Kidney (tissue), 22 donors: ENCODE measurements at places on chromosomes 5 and 9. TPM values are rescaled to one million over a fixed set of nuclear protein-coding genes. Genes with fewer than 3 reads are reported as not detected.

DNA sequence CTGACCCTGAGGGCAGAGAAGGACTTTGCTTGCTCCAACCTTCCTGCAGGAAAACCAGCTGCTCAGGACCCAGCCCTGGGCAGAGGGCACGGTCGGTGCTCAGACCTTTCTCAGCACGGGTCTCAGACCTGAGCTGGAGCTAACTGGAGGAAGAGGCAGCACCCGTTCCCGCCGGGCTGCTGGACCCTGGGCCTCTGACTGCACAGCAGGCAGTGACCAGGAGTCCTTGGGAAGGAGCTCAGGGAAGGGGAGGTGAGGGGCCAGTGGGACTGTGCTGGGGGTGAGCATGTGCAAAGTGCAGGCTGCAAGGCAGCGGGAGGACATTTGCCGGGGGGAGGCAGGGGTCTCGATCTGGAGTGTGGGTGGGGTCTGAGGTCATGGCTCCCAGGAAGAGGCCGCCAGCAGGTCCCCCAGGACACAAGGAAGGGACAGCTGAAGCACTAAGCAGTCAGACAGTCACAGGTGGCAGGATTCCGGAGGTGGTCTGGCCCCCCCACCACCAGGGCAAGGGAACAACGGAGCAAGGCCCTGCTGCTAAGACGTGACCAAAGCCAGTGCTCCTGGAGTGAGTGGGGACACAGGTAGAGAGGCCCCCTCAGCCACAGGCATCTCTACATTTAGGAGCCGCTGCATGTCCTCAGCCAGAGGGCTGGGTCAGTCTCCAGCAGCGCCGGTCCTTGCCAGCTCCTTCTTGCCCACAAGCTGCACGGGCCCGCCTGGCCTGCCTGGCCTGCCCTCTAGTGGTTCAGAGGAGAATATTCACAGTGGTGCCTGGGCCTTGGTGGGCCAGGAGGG lies 4.8 kb upstream of the DPM2 start:
- DNase-seq, result peak; percentile 82

DNA sequence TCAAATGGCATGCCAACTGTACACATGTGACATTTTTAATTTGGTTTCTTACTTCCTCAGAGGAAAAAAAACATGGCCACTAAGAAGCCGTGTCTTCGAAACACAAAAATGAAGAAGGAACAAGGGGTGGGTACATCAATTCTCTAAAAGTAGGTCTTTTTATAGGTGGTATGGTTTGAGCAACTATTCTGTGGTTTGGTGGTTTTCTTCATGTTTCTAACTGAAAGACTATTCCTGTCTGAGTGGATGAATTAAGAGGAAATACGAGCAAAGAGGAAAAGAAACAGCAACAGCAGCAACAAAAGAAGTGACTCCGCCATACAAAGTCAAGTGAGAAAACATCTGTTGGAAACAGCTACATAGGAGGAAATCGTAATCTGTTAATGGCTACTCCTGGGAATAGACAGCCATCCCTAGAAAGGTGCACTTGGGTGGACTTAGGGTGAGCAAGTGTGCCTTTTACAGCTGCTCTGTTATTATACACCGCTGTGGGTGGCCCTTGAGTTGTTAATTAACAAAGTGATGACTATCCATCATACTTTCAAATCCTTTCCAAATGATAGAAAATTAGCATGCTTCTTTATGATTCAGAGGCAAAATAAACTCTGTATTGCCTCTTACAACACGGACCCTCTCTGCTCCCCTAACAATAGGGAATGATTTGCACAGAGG lies 575.8 kb downstream of the TLE1 start:
- DNase-seq, result no peak

- peak; percentile 42 for DNase-seq
Measured at GRCh38 chr5:113487416-113487780, 855 bp downstream of the MCC start.

GRCh38 chr5:180739271-180739670 lies 587 bp downstream of the OR2Y1 start:
- no peak for DNase-seq

DNA sequence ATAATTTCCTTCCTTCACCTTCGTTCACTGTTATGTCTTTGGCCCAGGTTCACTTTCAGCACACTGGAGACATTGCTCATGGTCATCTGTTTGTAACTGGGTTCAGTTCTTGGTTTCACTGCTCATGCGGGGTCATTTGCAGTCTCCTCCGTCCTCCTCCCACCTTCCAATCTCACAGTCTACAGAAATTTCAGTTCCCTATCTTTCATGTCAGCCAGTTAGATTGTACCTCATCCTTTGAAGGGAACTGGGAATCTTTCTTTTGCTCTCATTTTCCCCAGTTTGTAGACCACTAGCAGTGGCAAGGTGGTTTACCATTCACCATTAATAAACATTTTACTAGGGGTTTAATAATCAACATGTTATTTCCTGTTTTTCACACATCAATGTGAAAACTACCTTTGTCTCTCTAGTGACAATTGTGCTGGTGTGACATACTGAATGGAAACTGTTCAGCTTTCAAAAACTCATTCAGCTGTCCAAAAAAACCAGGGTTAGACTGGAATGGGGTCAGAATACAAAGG lies 100.9 kb upstream of the IL6ST start:
- no peak for DNase-seq

- no peak for DNase-seq
Measured at GRCh38 chr5:156879665-156880285, 29.7 kb downstream of the PPP1R2B start.

GRCh38 chr5:176538230-176538988 lies 1.2 kb upstream of the RNF44 start:
- no peak for DNase-seq

DNA sequence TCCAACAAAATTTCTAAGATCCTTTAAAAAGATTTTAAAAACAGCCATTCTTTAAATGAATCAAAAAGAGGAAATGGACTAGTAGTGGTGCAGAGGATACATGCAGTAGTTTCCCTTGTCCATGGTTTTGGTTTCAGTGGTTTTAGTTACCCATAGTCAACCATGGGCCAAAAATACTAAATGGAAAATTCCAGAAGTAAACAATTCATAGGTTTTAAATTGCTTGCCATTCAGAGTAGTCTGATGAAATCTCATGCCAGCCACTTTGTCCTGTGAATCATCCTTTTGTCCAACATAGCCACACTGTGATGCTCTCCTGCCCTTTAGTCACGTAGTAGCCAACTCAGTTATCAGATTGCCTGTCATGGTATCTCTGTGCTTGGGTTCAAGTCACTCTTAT lies 286.1 kb downstream of the ANXA1 start:
- no peak for DNase-seq

DNA sequence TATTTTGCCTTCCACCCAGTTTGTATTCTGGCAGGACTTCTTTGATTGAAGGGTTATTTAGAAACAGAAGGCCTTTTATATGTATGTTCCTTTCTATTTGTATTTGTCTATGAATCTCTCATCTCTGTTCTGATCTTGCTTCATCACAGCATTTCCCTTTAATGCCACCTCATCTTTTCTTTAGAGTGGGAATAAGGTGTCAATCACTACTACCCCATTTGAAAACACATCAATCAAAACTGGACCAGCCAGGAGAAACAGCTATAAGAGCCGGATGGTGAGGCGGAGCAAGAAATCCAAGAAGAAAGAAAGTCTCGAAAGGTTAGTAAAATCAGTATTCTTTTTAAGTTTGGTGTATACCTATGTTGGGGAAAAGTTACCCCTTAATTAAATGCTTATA lies 36.3 kb downstream of the CD180 start:
- no peak for DNase-seq

- no peak for DNase-seq
Measured at GRCh38 chr5:41447650-41448510, 62.5 kb downstream of the PLCXD3 start.

GRCh38 chr5:43231977-43232376 lies 40.0 kb downstream of the NIM1K start:
- DNase-seq, result no peak

DNA sequence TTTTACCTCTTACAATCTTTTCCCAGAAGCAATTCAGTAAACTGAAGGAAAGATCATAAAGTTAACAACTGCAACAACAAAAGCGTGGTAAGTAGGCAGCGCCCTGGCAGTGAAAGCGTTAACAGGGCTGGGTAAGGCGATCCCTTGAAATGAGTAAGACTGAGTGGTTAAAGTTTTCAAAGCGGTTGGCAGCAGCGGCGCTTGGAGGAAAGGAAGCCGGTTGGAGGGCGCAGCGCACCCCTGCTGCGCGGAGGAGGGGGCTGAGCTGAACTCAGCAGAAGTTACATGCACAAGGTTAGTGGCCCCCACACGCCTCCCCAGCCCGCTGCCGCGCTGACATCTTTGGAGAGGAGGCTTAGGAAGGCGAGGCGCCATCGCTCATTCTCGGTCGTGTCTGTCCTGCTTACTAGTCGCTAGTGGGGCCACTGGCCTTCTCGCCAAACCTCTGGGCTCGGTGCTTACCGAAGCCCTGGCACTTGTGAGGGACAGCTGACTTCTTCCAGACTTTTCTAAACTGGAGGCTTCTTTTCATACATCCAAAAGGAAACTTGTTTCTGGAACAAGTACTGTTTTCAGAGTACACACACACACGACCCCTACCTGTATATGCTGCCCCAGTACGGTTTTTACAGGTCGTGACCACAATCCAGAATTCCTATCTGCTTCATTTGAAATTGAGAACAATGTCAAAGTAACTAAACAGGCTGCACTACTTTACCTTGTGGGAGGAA lies at the start of gene SH3RF2:
SH3RF2 (plus strand) TSS at position 178 of the 731 bp plus-strand sequence. CDS start 1,351 bp downstream, outside the sequence.
- peak; percentile 87 for DNase-seq

- DNase-seq, result no peak
Measured at GRCh38 chr9:114565204-114565603, 22.4 kb upstream of the ATP6V1G1 start.

DNA sequence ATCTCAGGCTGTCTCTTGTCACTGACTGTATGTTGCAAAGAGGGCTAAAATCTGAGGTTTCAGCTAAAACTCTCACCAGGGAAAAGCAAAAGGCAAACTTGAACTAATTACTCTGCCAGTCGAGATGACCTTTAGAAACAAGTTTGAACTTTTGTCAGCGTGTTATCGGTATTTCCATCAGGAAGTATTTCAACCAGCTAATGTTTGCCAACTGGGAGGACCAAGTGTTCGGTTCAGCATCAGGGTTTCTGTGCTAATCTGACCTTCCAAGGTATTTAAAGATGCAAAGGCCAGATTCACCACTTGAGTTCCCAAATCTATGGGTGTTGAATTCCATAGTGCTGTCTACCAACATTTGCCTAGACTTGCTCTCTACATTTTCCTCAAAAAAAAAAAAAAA lies 230.5 kb downstream of the SLIT3 start:
- no peak for DNase-seq

DNA sequence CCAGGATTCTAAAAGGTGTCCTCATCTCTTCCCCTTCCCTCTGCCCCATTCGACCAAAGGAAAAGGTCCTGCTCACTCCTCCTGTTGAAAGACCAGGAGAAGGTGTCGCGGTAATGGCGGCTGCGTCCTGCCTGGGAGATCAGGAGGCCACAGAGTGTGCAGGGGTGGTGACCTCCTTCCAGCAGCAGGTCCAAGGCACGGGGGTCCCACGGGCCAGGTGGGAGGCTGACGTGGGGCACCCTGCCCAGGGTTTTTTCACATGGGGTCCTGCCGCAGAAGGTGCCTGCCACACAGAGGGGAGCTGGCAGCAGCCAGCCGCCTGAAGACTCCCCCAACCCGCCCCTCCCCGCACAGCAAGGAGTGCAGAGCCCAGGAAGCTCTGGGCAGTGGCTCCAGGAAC lies 22.2 kb upstream of the ADAMTS2 start:
- no peak for DNase-seq

DNA sequence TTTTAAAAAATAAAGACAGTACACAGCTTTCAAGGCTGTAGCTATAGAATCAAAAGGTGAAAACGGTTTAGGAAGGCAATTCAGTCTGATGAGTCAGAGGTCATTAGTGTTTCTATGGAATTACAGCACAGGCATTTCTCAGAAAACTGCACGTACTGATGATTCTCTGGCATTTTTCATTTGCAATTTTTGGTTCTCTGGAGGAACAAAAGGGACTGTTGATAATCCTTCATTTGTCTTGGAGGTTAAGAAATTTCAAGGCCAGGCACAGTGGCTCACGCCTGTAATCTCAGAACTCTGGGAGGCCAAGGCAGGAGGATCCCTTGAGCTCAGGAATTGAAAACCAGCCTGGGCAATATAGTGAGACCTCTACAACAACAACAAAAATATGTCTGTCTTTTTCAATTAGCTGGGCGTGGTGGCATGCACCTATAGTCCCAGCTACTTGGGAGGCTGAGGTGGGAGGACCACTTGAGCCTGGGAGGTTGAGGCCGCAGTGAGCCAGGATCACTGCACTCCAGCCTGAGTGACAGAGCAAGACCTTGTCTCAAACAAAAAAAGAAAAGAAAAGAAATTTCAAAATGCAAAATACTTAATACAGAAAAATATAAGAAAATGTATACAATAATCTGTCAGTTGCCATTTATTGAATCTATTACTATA lies 27.3 kb downstream of the NR6A1 start:
- DNase-seq, result no peak

- no peak for DNase-seq
Measured at GRCh38 chr5:102596113-102596512, 97.3 kb upstream of the SLCO6A1 start.

DNA sequence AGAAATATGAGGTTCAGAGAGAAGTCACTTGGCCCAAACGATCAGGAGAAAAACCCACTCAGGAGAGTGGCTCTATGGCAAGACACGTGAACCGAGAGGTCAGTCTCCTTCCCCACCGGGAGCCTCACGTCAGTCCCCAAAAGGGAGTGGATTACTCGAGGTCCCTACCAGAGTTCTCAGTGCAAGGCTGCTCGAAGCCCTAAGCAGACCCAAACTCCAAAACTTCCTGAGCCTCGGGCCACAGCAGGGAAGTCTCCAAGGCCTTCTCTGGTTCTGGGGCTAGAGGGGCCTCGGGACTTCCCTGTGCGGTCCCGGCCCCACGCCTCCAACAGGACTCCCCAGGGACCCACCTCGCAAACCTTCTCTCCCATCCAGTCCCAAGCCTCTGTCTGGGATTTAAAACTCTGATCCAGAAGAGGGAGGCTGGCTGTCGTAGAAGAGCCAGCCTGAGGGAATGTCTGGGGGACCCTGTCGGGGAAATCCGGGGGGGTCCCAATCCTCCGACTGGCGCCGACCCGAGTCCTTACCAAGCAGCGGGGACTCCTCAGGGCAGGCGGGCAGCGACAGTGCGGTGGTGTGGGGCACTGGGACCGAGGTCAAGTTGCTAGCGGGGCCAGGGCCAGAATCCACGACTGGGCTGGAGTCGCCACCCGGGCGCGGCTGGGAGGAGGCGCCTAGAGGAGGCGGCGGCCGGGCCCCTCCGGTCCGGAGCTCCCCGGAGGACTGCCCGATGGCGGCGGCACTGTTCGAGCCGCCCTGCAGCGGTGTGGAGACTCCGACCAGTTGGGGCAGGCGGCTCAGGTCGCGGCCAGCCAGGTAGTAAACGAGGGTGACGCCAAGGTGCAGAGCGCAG lies 679 bp downstream of the B4GALT1 start:
- DNase-seq, result peak; percentile 85

CCDC152 gene
- 0.15 TPM for polyA plus RNA-seq

SH3TC2 gene
- 0.17 TPM for polyA plus RNA-seq

FOXD1 gene
- 2.5 TPM for polyA plus RNA-seq

OTP gene
- polyA plus RNA-seq, result not detected

CYLC2 gene
- polyA plus RNA-seq, result not detected

IFNK gene
- polyA plus RNA-seq, result not detected

RNF130 gene
- 88.1 TPM for polyA plus RNA-seq

TAF11L5 gene
- not detected for polyA plus RNA-seq

FBXL7 gene
- polyA plus RNA-seq, result 3.9 TPM

PCDHB16 gene
- 0.67 TPM for polyA plus RNA-seq
